ENCODE measurements at places on chromosomes 12 and 14. TPM values are rescaled to one million over a fixed set of nuclear protein-coding genes. Genes with fewer than 3 reads are reported as not detected.

The KERA gene
- not detected for polyA plus RNA-seq

- no peak for DNase-seq
- H3K36me3 ChIP-seq, result no peaks in the 10 kb centered on the region
- no peaks in the 10 kb centered on the region for H3K4me1 ChIP-seq
Observed at GRCh38 chr14:41872931-41873685, 266.4 kb downstream of the LRFN5 start.

- H3K27me3 ChIP-seq, result no peaks in the 10 kb centered on the region
- H3K27ac ChIP-seq, result no peak overlapping the region
- no peak overlapping the region for H3K4me3 ChIP-seq
- H3K4me1 ChIP-seq, result peaks cover 26% of the 10 kb centered on the region
- no peak for DNase-seq
Observed at GRCh38 chr14:68558096-68558495, 234.8 kb downstream of the ZFP36L1 start.

The AICDA gene
- not detected for polyA plus RNA-seq

The TDRD9 gene
- 3.7 TPM for polyA plus RNA-seq

The LTBR gene
- polyA plus RNA-seq, result 76.3 TPM

DNA sequence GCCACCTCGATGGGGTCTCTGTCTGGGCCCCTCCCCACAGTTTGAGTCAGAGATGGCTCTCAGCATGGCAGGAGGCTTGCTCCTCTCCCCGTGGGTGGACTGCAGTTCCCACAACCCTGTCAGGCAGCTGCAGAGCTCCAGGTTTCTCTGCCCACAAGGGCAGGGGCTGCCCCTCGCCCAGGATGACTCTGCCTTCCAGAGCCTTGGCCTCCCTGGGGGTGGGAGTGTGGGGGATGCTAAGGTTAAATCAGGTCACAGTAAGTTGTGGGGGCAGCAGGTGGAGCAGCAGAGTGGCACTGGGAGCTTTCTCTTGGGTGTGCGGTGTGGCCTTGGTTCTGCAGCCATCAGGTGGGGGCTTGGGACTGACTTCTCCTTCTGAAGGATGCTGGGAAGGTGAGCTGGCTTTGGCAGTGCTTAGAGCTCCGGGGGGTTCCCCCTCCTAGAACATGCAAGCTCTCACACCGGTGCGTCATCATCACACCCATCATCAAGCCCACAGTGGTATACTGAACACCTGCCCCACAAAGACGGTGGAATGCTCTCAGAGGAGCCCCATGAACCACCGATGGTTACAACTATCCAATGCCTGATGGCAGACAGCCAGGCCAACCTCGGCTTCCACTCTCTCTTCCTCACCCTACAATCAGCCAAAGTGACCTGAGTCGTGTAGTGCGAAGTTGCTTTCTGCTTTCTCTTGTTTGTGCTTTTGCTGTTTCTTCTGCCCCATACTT, 39.7 kb downstream of the ERH start:
- peaks cover 18% of the 10 kb centered on the region for H3K4me1 ChIP-seq
- DNase-seq, result no peak
- no peak overlapping the region for H3K27ac ChIP-seq
- no peak overlapping the region for H3K4me3 ChIP-seq
- H3K36me3 ChIP-seq, result no peaks in the 10 kb centered on the region

GRCh38 chr12:97757481-97758193, 295.0 kb downstream of the RMST start:
- H3K27ac ChIP-seq, result peak overlapping the region; percentile 35
- no peak overlapping the region for H3K4me3 ChIP-seq
- H3K36me3 ChIP-seq, result no peaks in the 10 kb centered on the region
- peak; percentile 39 for DNase-seq

The KCNC2 gene
- polyA plus RNA-seq, result not detected

DNA sequence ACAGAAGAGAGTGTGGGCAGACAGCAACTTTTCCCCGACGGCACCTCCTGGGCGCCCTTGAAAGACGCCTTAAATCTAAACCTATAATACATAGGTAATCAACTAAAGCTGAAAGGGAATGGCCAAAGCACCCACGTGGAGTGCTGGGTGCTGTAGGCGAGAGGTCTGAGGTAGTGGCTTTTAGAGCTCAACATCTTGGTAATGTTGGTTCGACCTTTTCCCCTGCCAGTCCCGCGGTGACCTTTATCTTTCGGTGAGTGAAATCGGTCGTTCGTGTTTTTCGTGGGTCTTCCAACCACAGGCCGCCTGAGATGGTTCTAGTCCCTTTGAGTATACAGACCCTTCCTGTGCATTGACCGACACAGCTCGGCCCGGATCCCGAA, 9.1 kb downstream of the OR6S1 start:
- H3K4me3 ChIP-seq, result peak overlapping the region; percentile 27
- peaks cover 35% of the 10 kb centered on the region for H3K4me1 ChIP-seq
- peaks cover 5% of the 10 kb centered on the region for H3K27me3 ChIP-seq

- H3K27ac ChIP-seq, result no peak overlapping the region
- H3K36me3 ChIP-seq, result no peaks in the 10 kb centered on the region
- no peaks in the 10 kb centered on the region for H3K27me3 ChIP-seq
- H3K4me1 ChIP-seq, result no peaks in the 10 kb centered on the region
- no peak overlapping the region for H3K4me3 ChIP-seq
Observed at GRCh38 chr12:129328235-129328634, 475.0 kb downstream of the GLT1D1 start.

The SOX5 gene
- polyA plus RNA-seq, result 0.87 TPM

DNA sequence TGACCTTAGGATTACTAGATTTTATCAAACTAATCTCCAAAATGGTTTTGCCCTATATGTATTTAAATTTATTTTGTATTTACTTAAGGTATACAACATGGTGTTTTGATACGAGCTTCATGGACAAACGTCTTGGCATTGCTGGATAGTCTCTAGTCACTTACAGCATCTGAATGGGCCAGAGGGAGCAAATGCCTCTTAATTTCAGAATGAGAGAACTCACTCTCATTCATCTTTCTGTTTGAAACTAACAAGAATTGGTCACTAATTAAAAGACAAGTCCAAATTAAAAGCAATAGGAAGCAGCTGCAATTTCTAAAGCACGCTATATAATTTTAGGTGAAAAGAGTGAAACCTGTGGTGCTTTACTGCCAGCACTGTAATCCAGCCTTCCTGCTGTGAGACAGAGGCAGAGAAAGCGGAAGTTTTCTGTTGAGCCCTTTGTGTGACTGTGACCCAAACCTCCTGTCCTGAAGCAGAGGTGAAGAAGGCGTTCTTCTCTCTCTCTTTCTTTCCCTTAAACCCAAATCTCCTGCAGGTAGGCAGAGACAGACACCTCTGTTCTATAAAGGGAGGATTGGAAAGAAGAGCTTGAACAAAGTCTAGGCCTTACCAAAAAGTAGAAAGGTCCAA, 184.6 kb upstream of the NAV3 start:
- DNase-seq, result no peak
- H3K27ac ChIP-seq, result no peak overlapping the region
- H3K4me3 ChIP-seq, result no peak overlapping the region
- H3K4me1 ChIP-seq, result no peaks in the 10 kb centered on the region

DNA sequence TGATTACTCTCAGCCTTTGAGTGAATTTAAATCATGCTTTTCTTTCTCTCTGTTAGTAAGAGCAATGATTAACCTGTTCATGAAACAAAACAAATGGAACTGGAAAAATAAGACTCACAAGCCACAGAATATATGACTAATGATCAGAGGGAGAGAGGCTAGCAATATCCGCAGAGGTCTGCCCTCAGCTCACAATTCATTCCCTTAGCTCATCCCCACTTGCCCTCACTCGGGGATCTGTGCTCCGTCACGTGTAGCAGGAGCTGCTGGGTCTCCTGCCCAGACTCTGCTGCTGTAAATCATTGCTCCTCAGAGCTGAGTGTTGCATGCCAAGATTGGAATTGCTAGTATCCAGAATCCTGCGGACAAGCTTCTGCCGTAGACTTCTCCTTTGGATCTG, 53.1 kb upstream of the GNG2 start:
- no peak overlapping the region for H3K4me3 ChIP-seq
- no peaks in the 10 kb centered on the region for H3K27me3 ChIP-seq
- H3K27ac ChIP-seq, result no peak overlapping the region
- peak; percentile 68 for DNase-seq
- H3K36me3 ChIP-seq, result no peaks in the 10 kb centered on the region

The ACSM4 gene
- polyA plus RNA-seq, result not detected

GRCh38 chr14:89849931-89850330, 104.6 kb downstream of the EFCAB11 start:
- H3K36me3 ChIP-seq, result no peaks in the 10 kb centered on the region
- no peak overlapping the region for H3K4me3 ChIP-seq
- H3K27ac ChIP-seq, result no peak overlapping the region
- no peak for DNase-seq
- no peaks in the 10 kb centered on the region for H3K4me1 ChIP-seq

The RPL10L gene
- polyA plus RNA-seq, result not detected

DNA sequence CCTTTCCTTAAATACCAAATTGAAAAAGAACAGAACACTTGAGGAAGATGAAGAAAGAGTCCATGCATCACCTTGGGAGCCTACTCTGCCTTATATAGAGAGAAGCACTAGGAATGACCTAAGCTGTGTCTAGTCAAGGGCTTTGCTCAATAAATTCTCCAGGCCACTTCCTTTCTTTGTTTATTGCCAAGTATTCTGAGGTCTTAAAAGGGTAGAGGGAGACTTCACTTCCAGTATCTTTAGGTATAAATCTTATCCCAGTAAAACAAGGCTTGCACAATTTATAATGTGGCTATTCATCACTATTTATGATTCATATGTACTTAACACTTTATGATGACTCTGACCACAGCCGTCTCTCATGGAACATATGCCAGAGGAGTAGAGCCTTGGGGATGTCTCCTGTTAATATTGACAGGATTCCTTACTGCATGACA, 85.1 kb upstream of the ARHGAP5 start:
- H3K4me3 ChIP-seq, result no peak overlapping the region
- no peak for DNase-seq
- H3K27ac ChIP-seq, result no peak overlapping the region
- no peaks in the 10 kb centered on the region for H3K4me1 ChIP-seq
- H3K27me3 ChIP-seq, result no peaks in the 10 kb centered on the region
- H3K36me3 ChIP-seq, result no peaks in the 10 kb centered on the region

The VRTN gene
- polyA plus RNA-seq, result not detected

- DNase-seq, result peak; percentile 7
- H3K27ac ChIP-seq, result no peak overlapping the region
Observed at GRCh38 chr14:43031598-43031997, 1424.9 kb downstream of the LRFN5 start.

DNA sequence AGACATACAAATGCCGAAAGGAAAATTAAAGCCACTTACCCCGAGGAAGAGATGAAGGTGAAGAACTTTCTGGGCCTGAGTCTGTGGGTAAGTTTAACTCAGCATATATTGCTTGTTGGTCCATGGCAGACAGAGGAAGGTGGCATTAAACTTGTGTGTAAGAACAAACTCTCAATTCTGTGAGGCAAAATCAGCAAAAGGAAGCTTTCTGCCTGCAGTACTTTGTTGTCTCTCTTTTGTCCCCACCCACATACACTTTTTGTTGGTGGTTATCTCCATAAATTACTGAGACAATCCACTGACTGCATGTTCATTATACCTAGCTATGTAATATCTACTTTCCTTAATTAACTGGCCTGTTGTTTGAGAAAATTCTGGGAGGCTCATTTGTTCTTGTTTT, at the start of gene KLRB1:
Gene KLRB1 (minus strand): TSS at position 201 of the 400 bp plus-strand sequence. CDS start 77 bp downstream, at position 124.
- H3K36me3 ChIP-seq, result no peaks in the 10 kb centered on the region
- DNase-seq, result peak; percentile 6
- no peaks in the 10 kb centered on the region for H3K27me3 ChIP-seq
- no peak within 1 kb of the TSS for H3K27ac ChIP-seq
- no peaks in the 10 kb centered on the region for H3K4me1 ChIP-seq

GRCh38 chr12:116677202-116677661, 60.6 kb downstream of the SPRING1 start:
- no peak for DNase-seq
- no peak overlapping the region for H3K4me3 ChIP-seq
- peaks cover 24% of the 10 kb centered on the region for H3K4me1 ChIP-seq
- H3K27me3 ChIP-seq, result no peaks in the 10 kb centered on the region
- no peak overlapping the region for H3K27ac ChIP-seq

DNA sequence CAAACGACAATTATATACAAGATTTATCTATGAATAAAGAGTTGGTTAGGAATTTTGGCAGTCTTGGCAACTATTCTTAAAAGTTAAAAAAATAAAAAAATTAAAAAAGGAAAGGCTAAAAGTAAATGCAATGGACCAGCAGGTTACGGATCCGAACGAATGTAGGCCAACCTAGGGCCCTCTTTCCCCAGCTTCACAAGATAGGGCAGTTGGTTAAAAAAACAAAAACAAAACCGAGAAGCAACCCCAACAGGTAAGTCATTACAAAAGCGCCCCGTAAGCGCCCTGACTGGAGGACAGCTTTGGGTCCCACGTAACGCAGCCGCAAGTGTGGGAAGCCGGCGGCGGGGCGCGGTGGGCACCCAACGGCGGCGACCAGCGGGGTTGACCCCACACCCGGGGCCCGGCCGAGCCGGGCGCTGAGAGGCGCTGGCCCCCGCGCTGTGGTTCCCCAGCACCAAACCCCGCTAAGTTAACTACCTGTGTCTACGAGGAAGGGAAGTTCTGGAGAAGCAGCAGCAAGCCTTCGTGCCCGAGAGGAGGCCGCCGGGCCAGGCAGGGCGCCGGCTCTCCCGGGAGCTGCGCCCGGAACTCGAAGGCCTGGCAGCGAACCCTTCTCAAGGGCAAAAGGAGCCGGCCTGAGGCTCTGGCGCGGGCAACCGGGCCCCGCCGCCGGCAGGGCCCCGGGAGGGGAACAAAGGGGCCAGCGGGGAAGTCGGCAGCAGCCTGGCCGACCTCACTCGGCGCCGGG, 882 bp downstream of the HECTD1 start:
- H3K4me1 ChIP-seq, result peaks cover 26% of the 10 kb centered on the region
- peak; percentile 70 for DNase-seq
- no peaks in the 10 kb centered on the region for H3K27me3 ChIP-seq
- peaks cover 27% of the 10 kb centered on the region for H3K36me3 ChIP-seq
- H3K4me3 ChIP-seq, result peak overlapping the region; percentile 64
- peak overlapping the region; percentile 99 for H3K27ac ChIP-seq

The KLRK1 gene
- polyA plus RNA-seq, result 2.4 TPM

The TSPAN11 gene
- polyA plus RNA-seq, result 3.7 TPM

The TGFB3 gene
- 17.6 TPM for polyA plus RNA-seq

- DNase-seq, result no peak
Observed at GRCh38 chr14:103560691-103561090, 1.8 kb downstream of the BAG5 start.

DNA sequence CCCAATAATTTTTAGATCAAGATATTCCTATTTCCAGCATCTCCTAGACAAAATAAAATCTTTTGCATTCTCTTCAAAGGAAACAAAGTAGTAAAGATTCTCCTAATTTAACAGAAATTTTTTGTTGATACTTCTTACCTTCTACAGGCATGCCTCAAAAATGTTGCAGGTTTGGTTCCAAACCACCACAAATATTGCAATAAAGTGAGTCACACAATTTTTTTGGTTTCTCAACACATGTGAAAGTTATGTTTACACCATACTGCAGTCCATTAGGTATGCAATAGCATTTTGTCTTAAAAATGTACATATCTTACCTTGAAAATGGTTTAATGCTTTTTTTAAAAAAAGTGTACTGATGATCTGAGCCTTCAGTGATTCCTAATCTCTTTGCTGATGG, 65.6 kb upstream of the USP15 start:
- DNase-seq, result no peak
- H3K4me3 ChIP-seq, result no peak overlapping the region
- H3K4me1 ChIP-seq, result peaks cover 26% of the 10 kb centered on the region
- no peaks in the 10 kb centered on the region for H3K36me3 ChIP-seq
